IMR-90 (cell line): ENCODE measurements at places on chromosomes 5 and 9. TPM values are rescaled to one million over a fixed set of nuclear protein-coding genes. Genes with fewer than 3 reads are reported as not detected.
A peak's percentile ranks its signal among the peaks of the same experiment; 100 is the strongest.

The SLC9A3 gene
- total RNA-seq: 0.56 and 0.72 TPM in 2 replicates

The LCN9 gene
- not detected in 2 replicates for total RNA-seq

The RC3H2 gene
- total RNA-seq: 55.5 and 58.4 TPM in 2 replicates

The INSL4 gene
- total RNA-seq: not detected in 2 replicates

DNA sequence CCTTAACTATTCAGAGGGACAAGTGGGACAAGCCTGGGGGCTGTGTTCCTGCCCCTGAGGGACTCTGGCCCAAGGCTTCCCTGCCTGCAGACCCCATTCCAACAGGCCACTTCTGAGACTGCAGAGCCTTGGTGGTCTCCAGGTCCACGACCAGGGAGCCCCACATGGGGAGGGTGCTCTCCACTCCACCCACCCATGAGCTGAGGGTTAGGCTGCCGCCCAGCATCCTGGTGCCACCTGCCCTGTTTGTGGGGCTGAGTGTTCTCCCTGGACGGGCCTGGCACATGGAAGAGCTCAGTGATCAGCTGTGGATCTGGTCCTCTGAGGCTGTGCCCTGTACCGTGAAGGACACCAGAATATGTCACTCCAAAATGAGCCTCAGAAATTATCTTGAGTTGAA lies 2.5 kb upstream of the ABO start:
- no peaks in the 10 kb centered on the region for H3K36me3 ChIP-seq
- no peak overlapping the region for H3K4me3 ChIP-seq
- no peak for DNase-seq
- peaks cover 66% of the 10 kb centered on the region for H3K27me3 ChIP-seq

GRCh38 chr5:166192696-166193095 lies 2098.7 kb upstream of the WWC1 start:
- no peak overlapping the region for H3K27ac ChIP-seq
- no peak overlapping the region for H3K4me3 ChIP-seq
- H3K27me3 ChIP-seq: no peaks in the 10 kb centered on the region
- no peak for DNase-seq
- no peaks in the 10 kb centered on the region for H3K36me3 ChIP-seq

GRCh38 chr5:153157156-153157555 lies 333.3 kb upstream of the GRIA1 start:
- no peak overlapping the region for H3K27ac ChIP-seq
- no peak for DNase-seq
- no peaks in the 10 kb centered on the region for H3K27me3 ChIP-seq

- H3K4me3 ChIP-seq: no peak overlapping the region
- no peak for DNase-seq
- peaks cover 11% of the 10 kb centered on the region for H3K4me1 ChIP-seq
- no peak overlapping the region for H3K27ac ChIP-seq
- H3K36me3 ChIP-seq: no peaks in the 10 kb centered on the region
These were observed 90.5 kb upstream of the NIPAL4 start for GRCh38 chr5:157369507-157369906.

GRCh38 chr5:87110721-87111120 lies 157.0 kb upstream of the RASA1 start:
- no peaks in the 10 kb centered on the region for H3K27me3 ChIP-seq
- peaks cover 2% of the 10 kb centered on the region; the same call in 1 of the 2 replicates for H3K4me1 ChIP-seq
- no peak overlapping the region for H3K4me3 ChIP-seq
- no peaks in the 10 kb centered on the region for H3K36me3 ChIP-seq

DNA sequence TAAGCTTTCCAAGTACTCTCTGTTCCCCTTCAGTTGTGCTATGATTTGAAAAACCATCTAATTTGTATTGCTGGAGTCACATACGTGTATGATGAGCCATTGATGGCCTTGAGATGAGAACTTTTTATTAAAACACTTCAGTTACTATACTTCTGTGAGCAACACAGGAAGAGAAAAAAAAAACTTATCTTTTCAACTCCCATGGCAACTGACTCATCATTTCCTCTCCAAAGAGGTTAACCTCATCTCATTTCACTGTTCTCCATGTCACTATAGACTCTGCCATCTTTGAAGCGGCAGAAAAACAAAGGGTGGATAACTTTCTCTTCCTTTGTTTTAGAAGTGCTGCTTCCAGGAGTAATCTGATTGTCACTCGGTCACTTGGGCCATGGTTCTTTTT lies 104.3 kb upstream of the PCSK1 start:
- H3K4me3 ChIP-seq: no peak overlapping the region
- peak; percentile 89 for DNase-seq
- H3K27ac ChIP-seq: no peak overlapping the region
- H3K36me3 ChIP-seq: no peaks in the 10 kb centered on the region

DNA sequence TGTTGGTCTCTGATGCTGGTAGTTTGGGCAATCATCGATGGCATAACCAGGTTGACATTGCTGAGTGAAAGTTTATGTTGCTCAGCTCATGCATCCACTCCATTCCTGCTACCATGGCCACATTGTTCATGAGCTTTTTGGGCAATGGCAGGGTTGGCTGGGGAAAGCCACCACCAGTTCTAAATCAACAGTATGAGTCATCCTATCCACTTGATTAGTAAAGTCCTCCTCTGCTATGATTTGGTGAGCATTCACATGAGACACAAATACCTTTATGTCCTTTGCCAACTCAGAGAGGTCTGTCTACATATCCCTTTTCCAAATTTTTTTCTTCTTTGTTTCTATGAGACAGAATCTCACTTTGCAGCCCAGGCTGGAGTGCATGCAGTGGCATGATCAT lies 129.7 kb upstream of the FBN2 start:
- H3K4me1 ChIP-seq: no peaks in the 10 kb centered on the region; the same call in 1 of the 2 replicates
- H3K4me3 ChIP-seq: no peak overlapping the region
- H3K36me3 ChIP-seq: no peaks in the 10 kb centered on the region
- no peaks in the 10 kb centered on the region for H3K27me3 ChIP-seq
- H3K27ac ChIP-seq: no peak overlapping the region
- no peak for DNase-seq

DNA sequence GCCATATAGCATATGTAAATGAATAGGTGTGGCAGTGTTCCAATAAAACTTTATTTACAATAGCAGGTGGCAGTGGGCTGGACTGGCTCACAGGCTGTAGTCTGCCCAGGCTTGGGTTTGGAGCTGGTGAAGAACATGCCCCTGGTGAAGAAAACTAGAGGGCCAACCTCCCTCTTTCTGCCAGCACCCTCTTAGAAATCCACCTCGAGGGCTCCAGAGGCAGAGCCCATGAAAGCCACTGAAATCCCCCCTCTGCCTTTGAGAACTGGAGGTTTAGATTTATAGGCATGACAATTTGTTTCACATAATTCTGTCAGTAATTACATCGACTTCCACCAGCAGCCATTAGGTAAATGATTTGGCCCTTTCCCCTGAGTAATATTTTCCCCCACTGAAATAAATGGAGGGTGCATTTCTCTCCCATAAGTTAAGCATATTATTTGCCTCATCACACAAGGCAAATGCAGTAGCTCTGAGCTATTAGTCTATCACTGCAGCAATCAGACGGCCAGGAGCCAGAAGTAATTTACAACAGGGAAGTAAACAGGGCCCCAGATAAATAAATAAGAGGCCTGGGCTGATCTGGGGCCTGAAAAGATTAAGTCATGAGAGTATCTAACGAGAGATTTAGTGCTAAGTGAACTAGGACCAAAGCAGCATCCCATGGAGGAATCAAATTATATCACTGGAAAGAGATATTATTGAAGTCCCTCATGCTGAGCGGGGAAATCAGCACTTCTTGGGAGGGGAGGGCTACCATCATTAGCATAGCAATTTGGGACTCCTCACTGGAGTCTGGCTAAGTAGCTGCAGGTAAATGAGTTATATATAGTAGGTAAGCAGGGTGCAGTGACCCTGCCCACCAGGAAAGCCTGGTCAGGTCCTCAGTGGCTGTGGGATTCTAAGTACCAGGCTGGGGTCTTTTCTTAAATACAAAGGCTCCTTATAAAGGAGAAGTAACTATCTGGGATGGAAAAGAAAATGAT lies 123.9 kb downstream of the SLIT3 start:
- no peaks in the 10 kb centered on the region for H3K4me1 ChIP-seq
- H3K4me3 ChIP-seq: no peak overlapping the region
- H3K36me3 ChIP-seq: no peaks in the 10 kb centered on the region
- no peak for DNase-seq
- no peak overlapping the region for H3K27ac ChIP-seq
- H3K27me3 ChIP-seq: no peaks in the 10 kb centered on the region

GRCh38 chr5:81980598-81981260 lies 8.9 kb downstream of the ATG10 start:
- no peaks in the 10 kb centered on the region for H3K27me3 ChIP-seq
- no peak for DNase-seq
- no peak overlapping the region for H3K4me3 ChIP-seq
- H3K27ac ChIP-seq: no peak overlapping the region
- H3K36me3 ChIP-seq: peaks cover 1% of the 10 kb centered on the region; the same call in 1 of the 2 replicates
- no peaks in the 10 kb centered on the region for H3K4me1 ChIP-seq

GRCh38 chr5:174922955-174923354 lies 198.6 kb downstream of the MSX2 start:
- DNase-seq: no peak
- H3K4me1 ChIP-seq: no peaks in the 10 kb centered on the region
- H3K36me3 ChIP-seq: no peaks in the 10 kb centered on the region
- H3K4me3 ChIP-seq: no peak overlapping the region
- H3K27me3 ChIP-seq: no peaks in the 10 kb centered on the region

GRCh38 chr9:125839317-125839716 lies 92.1 kb downstream of the PBX3 start:
- H3K4me1 ChIP-seq: no peaks in the 10 kb centered on the region
- H3K36me3 ChIP-seq: no peaks in the 10 kb centered on the region
- no peak for DNase-seq
- H3K27ac ChIP-seq: no peak overlapping the region
